ENCODE measurements at places on chromosomes 12 and 14. TPM values are rescaled to one million over a fixed set of nuclear protein-coding genes. Genes with fewer than 3 reads are reported as not detected.

- no peak for DNase-seq
These were observed 91.3 kb downstream of the TSPAN9 start for GRCh38 chr12:3168223-3169221.

GRCh38 chr14:81437244-81437643 is 37.1 kb upstream of the STON2 start:
- no peak for DNase-seq

GRCh38 chr12:65168681-65169319 is 583 bp upstream of the LEMD3 start:
- DNase-seq = no peak

DNA sequence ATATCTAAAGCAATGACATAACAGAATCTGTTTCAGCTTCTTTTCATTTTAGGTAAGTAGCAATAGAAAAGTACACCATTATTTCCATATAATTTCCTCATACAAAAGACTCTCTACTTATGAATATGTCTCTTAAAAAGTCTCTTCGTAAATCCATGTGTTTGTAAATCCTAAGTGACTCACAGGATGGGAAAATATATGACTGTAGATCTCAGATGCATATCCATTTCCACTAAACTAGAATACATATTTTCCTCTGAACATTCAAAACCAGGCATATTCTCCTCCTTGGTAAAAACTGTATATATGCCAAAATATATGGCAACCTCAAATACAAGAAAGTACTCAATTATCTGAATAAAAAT is 93.6 kb downstream of the TXNDC16 start:
- DNase-seq = no peak

- DNase-seq = no peak
These were observed 13.9 kb upstream of the OAS1 start for GRCh38 chr12:112892856-112893255.

DNA sequence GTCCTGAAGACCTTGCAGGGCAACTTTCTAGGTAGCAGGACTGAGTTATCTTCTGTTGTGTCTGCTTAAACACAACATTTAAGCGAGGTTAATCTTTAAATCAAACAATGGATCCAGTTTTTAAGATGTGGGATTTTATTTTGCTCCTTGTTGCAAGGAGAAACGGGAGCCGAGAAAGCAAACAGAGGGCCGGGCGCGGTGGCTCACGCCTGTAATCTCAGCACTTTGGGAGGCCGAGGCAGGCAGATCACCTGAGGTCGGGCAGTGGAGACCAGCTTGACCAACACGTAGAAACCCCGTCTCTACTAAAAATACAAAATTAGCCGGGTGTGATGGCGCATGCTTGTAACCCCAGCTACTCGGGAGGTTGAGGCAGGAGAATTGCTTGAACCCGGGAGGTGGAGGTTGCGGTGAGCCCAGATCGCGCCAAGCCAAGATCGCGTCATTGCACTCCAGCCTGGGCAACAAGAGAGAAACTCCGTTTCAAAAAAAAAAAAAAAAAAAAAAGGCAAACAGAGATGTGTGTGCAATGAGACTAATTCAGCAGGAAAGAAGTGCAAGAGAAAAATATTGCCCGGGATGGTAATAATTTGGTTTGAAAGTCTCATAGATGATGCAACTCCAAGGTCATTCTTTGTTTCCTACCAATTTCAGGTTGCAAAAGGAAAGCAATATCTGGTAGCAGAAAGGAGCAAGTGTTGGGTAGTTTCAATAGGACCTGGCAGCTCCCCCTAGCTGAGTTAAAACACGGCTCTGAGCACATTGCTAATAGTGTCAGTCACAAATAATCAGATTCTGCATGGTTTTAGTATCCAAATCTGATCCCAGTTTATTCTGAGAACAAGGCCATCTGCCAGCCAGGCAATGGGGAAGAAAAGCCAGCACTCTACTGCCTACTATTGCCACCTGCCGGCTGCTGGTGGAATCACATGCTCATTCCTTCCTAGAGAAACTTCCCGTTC is 141.4 kb downstream of the PPM1H start:
- DNase-seq = peak; percentile 71

GRCh38 chr12:8035440-8036010 is 3.0 kb downstream of the FOXJ2 start:
- no peak for DNase-seq

DNA sequence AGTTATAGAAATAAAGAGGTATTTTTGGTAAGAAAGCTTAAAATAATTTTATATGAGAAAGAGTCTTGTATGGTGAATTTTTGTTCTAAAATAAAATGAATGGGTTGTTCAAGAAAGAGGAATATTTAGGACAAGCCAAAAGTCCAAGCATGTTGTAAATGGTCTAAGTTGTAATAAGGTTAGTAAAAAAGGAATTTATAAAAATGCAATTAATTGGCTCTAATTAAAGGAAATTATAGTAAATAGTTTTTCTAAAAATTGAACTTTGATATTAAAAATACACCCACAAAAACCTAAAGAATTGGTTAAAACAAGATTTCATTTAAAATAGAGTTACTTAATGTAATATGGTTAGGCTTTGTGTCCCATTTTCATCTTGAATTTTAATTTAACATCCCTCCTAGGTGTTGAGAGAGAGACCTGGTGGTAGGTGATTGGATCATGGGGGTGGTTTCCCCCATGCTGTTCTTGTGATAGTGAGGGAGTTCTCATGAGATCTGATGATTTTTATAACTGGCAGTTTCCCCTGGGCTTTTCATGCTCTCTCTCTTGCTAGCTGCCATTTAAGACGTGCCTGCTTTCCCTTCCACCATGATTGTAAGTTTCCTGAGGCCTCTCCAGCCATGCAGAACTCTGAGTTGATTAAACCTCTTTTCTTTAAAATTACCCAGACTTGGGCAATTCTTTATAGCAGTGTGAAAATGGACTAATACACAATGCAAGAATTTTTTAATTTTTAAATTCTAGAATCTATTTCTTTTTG is 13.0 kb downstream of the SLC22A17 start:
- no peak for DNase-seq

DNA sequence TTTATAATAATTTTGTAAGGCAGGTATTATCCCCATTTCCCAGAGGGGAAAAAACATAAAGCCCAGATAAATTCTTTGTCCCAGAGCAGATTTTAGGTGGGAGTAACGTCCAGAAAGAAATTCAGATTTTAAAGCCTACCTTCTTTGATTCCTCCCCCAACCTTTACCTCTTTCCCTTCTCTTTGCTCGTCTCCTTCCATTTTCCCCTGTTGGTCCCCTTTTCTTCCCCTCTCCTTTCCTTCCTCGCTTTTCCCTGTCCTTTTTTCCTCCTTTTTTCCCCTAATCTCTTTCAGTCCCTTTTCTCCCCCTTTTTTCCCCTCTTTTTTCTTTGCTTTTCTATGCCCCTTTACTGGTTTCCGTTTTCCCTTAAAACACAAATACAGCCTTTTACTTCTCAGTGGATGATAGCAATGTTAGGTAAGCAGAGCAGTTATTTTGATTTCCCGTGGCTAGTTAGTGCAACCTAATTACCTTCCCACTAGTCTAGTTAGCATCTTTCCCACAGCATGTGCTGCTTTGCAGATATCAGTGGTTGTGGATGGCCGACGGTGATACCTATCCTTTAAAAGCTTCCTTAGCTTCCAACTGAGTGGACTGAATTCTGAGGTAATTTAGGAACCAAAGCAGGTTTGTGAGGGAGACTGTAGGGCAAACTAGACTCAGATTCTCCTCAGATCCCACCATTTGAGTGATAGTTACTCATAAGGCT is 10.9 kb upstream of the AKAP6 start:
- no peak for DNase-seq

GRCh38 chr12:113262710-113263109 is 41.4 kb downstream of the TPCN1 start:
- no peak for DNase-seq

DNA sequence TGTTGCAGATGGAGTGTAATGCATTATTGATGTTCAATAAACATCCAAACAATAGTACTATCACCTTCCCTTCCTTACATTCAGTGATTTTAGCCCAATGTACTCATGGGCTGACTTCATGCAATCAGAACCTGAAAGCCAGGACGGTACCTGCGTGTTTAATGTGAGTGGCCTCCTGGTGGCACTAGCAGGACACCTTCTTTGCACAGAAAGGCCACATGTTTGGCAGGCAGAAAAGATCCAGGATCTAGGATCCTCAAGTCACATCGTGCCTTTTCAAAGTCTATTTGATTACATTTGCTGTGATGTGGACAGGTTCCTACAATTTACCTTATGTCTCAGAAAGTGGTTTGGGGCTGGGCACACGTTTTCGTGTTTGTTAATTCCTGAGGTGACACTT is 82.9 kb downstream of the NEDD1 start:
- DNase-seq = no peak

- DNase-seq = peak; percentile 16
These were observed 341 bp downstream of the ZNF10 start for GRCh38 chr12:133130808-133131128.

DNA sequence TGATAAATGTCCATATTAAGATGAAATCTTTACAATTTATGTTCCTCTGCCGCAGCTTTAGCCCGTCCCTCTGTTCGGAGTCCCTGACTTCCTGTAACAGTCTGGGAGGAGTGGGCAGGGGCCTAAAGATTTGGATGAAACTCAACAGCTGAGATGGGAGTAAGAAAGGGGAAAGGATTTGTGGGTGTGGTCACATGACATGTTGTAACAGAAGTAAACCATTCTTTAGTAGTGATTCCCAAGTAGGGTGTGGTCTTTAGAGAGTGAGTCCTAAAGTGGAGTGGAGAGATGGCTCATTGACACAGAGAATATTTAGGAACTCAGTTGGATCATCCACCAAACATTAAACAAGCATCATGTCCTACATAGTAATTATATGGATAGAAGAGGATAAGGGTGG is 12.9 kb downstream of the TMEM117 start:
- DNase-seq = no peak

- DNase-seq = no peak
These were observed 454.4 kb downstream of the FUT8 start for GRCh38 chr14:65866886-65867285.

Gene CNTN1
- polyA plus RNA-seq = 28.0 TPM

Gene C12orf50
- 0.30 TPM for polyA plus RNA-seq

Gene BHLHE41
- polyA plus RNA-seq = 2.8 TPM

Gene SYCP3
- polyA plus RNA-seq = 2.0 TPM

Gene TMEM121
- polyA plus RNA-seq = 2.6 TPM

Gene SLC5A8
- 31.7 TPM for polyA plus RNA-seq

Gene FAM90A1
- 3.0 TPM for polyA plus RNA-seq

Gene SAMD4A
- 9.8 TPM for polyA plus RNA-seq

Gene MTA1
- 121 TPM for polyA plus RNA-seq
